ENCODE measurements at places on chromosomes 6 and 20.

DNA sequence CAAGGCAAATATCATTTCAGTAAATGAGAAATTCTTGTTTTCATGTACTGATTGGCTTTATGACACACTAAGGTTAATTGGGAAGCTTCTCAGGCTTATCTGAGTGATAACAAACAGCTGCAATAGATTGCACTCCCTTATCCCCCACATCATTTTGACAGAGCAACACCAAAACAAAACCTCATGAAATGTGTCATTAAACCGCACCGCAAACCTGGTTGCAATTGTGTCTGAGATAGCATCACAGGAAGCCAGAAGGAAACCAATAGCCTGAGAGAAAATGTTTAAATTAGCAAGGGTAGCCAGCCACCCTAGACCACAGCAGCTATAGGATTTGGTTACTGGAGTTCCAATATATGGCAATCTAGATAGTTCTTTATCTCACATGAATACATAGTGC lies 31.6 kb upstream of the LAMA4 start:
- DNase-seq = peak; percentile 45

DNA sequence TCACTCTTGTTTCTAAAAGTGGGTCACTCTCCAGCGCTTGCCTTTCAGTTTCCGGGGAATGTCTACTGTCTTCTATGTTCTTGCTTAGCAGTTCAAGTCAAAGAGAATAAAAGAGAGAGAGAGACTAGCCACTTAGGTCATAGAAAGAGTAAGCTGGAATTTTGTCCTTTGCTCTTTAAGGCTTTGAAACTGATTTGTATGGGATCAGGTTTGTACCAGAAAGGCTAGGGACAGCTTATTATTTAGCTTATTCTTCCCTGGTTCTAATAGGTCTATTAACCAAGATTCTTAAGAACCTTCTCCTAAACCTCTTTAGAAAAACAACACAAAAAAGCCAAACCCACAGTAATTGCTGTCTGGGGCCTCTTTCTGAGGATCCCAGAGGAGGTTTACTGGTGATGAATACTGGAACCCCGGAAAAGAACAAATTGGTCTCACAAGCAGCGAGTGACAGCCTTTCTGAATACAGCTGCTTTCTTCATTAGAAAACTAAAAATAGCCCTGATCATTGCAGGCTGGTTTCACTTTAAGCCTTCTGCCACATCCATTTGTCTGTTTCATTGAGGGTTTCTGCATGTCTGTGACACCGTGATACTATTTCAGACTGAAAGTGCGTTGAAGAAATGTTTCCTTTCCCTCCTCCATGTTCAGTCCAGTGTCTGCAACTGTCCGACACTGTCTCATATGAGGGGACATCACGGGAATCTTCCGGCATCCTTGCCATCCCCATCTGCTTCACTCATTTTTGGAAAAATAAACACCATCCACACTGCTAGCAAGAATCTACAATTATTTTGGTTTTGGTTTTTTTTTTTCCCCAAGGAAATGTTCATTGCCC lies 75.1 kb upstream of the ATXN1 start:
- DNase-seq = no peak

GRCh38 chr6:39669207-39669972 lies 55.8 kb downstream of the KIF6 start:
- no peak for DNase-seq

- DNase-seq = no peak
Measured at GRCh38 chr6:8392569-8392968, 42.8 kb downstream of the SLC35B3 start.

GRCh38 chr6:159693894-159694545 lies 979 bp upstream of the SOD2 start:
- no peak for DNase-seq

DNA sequence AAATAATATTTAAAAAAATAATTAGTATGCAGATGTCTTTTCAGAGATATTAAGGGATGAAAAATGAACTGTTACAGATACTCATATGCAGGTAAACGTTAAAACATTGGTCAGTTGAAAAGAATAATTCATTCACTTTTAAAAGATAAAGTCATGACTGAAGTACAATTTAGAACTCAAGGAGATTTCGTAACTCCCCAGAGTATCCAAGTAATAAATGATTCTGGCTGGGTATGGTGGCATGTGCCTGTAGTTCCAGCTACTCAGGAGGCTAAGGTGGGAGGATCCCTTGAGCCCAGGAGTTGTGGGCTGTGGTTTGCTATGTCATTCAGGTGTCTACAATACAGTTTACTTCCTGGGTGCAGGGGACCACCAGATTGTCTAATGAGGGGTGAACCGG lies 122.3 kb upstream of the TMEM181 start:
- DNase-seq = no peak

DNA sequence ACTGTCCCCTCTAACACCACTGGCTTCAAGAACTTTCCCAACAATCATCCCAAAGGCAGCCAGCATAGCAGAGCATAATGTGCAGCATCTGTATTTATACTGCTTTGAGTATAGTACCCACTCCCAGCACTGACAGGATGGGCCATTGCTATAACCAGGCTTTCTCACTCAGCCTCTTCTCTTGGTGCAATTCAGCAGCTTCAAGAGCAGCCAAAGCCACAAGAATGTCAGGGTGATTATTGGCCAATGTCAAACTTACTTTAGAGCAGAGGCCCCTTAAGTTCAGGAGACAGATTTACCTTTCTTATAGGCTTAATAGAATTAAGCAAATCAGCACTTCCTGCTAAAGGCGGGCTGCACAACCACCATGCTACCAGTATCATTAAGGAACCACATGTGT lies 232.4 kb upstream of the RSPO3 start:
- no peak for DNase-seq

DNA sequence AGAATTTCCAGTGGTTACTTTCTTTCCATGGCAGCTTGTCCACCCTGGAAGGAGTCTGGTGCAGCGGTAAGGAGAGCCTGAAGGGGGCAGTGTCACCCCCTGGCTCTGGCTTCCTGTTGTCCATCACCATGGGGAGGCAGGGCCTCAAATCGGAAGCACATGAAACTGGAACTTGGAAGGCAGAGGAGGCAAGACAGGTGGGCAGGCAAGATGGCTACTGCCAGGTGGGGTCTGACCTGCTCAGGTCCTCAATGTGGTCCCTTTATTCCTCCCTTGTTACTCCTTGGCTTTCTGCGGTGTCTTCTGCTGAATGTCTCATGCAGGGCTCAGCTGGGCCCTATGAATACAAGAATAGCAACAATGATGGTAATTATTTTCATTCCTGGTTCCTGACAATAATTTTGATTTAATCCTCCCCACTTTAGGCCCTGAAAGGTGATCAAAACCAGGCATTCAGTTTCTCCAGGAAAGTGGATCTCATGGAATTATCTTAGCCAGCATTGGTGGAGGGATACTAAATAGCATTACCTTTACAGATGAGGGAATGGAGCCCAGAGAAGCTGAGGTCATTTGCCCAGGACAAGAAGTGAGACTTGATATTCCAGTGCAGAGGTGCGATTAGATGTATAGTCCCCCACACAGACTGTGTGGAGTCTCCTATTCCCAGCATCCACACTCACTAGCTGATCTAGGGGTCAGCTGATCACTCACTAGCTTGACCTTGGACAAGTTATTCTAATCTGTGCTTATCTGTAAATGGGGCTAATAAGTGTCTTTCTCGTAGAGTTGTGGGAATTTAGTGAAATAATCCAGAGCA lies 17.6 kb upstream of the SNAI1 start:
- DNase-seq = peak; percentile 61

DNA sequence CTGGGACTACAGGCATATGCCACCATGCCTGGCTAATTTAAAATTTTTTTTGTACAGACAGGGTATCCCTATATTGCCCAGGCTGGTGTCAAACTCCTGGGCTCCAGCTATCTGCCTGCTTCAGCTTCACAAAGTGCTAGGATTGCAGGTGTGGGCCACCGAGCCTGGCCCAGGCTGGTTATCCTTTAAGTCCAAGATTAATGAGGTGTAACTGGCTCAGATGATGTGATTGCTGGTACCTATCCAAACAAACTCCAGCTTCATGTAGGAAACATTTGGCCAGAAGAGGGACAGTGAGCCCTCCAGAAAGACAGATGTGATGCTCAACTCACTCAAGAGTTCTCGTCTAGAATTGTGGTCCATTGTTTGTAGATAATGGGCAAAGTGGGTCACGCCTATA lies 9.2 kb upstream of the ZNF318 start:
- DNase-seq = no peak

All from trophoblast cell (in vitro differentiated cells and primary cell).